Stimulated activated CD4-positive, alpha-beta T cell treated with anti-CD3 and anti-CD28 coated beads, Interleukin-2, amount 100 ng/mL, for 48 hours (primary cell): ENCODE measurements at places on chromosomes 13 and 19.

- DNase-seq, result no peak
These were observed 1193.7 kb downstream of the EFNB2 start for GRCh38 chr13:105341758-105342157.

DNA sequence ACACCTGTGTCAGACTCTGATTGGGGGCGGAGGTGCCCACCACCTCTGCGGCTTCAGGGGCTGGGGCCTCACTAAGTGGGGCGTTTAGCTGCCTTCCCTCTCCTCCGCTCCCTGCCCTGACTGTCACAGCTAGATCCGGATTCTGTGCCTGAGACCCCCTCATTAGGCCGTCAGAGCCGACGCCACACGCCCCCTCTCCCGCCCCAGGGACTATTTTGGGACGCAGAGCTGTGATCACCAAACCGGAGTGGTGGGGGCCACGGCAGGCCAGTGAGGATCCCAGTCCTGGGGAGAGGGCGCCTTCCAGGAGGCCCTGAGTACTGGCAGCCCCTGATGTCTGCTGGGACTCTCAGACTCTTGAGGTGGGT, 762 bp downstream of the KANK3 start:
- DNase-seq, result no peak

DNA sequence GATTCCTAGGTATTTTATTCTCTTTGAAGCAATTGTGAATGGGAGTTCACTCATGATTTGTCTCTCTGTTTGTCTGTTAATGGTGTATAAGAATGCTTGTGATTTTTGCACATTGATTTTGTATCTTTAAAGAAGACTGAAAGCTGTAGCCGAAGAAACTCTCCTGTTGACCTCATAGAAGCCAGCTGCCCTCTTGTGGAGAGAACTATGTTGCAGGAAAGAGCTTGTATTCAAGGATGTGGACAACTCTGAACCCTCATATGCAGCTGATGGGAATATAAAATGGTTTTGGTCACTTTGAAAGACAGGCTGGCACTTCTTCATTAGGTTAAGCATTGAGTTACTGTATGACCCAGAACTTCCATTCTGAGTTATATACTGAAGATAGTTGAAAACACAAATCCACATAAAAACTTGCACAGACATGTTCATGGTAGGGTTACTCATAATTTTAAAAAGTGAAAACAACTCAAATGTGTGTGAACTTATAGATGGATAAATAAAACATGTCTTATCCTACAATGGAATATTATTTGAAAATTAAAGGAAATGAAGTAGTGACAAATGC, 65.8 kb upstream of the SLITRK6 start:
- no peak for DNase-seq

GRCh38 chr19:6014551-6015135, 36.7 kb upstream of the RANBP3 start:
- no peak for DNase-seq

DNA sequence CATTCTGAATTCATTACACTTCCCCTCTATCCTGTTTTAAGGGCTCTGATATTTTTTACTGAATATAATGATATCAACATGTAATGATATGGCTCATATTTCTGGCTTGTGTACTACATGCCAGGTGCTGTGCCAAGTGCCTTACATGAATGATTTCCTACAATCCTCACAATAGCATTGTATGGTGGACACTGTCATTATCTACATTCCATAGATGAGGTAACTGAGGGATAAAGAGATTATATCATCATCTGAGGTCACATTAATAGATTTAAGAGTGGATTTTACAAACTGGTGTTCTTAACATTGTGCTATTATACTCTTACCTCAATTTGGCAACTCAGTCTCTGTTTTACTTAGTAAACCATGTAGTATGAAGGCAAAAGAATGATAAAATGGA, 502.0 kb downstream of the LIG4 start:
- no peak for DNase-seq

DNA sequence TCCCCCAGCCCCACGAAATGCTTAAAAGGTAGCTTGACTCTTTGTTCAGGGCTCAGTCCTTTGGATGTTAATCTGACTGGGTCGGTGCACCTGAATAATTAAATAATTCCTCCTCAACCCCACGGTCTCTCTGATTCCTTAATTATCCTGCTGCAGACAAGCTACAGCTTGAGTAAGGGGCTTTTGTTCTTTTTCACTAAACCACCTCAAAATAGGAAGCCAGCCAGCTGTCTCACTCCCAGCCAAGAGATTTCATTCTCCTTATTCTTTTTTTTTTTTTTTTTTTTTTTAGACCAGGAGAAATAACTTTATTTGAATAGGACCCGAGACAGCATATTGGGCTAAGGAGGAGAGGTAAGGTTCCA, 7.9 kb upstream of the FCGBP start:
- no peak for DNase-seq

- no peak for DNase-seq
These were observed 25.0 kb upstream of the INTS6 start for GRCh38 chr13:51477653-51478324.

- DNase-seq, result no peak
These were observed 525.6 kb downstream of the SUCLA2 start for GRCh38 chr13:47475441-47475948.

DNA sequence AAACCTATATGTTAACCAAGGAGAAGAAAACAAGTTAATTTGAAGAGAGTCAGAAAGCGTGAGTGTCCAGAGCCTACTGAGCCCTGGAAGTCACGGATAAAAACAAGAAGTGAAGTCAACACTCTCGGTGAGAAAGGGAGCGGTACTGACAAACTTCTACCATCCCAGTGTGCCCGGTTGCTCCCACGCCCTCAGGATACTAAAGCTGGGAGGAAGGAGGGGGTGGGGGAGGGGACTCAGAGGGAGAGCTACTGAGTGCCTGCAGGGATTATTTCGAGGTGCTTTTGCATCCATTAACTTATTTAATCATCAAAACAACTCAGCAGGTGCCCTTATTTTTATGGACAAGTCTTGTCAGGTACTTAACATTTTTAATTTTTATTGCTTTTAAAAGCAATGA, 166.2 kb downstream of the ZIC5 start:
- DNase-seq, result no peak

- DNase-seq, result no peak
These were observed 8.2 kb upstream of the LATS2 start for GRCh38 chr13:21069561-21070004.

DNA sequence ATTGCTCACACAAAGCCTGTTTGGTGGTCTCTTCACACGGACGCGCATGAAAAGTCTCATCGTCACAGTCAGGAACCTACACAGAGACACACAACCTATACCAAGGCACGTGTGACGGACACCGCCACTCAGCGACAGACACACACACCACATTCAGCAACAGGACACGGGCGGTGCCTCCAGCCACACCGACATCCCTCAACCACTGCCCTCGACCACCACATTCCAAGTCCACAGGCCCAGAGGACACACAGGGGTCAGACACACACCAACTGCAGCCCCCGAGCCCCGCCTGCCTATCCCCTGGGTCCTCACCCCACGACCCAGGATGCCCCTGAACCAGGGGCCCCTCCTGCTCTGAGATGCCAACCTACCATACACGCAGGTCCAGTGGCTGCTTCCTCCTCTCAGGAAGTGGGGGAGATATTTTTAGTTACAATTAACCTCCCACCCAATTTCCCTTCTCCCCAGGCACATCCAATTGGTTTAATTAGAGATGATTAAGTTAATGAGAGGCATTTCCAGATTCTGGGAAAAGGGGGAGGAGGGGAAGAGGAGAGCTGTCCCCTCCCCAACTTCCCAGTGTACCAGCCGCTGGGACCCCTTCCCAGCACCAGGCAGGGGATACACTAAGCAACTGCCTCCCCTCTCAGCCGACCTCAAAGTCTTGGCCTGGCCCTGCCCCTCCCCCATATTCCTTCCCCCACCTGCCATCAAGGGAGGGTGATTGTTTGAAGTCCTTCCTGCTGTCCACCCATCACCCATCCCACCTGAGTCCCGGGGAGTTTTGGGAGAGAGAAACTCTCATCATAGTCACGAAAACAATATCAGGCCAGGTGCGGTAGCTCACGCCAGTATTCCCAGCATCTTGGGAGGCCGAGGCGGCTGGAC, 20.4 kb downstream of the MEIS3 start:
- no peak for DNase-seq

DNA sequence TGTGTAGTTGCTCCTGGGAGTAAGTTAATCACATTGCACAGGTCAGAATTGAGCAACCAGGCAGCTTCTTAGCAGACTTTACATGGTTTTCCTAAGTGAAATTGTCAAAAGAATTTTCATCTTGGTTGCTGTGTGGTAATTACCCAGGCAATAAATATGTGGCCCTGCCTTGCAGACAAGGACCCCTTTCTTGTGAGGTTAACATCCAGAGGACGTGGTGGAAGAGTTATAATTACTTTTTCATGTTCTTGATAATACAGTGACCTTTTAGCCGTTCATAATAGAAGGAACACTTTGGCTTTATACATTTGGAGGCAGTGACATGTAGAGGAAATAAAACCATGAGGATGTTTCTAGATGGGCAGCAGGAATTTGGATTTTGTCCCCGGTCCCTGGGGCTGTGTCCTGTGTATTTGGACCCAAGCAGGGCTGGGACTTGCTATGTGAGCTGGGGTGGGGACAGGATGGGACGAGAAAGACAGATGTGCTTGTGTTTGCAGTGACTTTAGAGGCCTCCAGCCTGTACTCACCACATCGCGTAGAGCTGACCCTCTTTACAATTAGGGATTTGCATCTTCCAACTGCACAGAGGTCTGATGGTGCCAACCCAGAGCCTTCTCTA, 156.2 kb downstream of the STK24 start:
- no peak for DNase-seq

GRCh38 chr19:2246801-2247361, 2.2 kb upstream of the AMH start:
- no peak for DNase-seq

DNA sequence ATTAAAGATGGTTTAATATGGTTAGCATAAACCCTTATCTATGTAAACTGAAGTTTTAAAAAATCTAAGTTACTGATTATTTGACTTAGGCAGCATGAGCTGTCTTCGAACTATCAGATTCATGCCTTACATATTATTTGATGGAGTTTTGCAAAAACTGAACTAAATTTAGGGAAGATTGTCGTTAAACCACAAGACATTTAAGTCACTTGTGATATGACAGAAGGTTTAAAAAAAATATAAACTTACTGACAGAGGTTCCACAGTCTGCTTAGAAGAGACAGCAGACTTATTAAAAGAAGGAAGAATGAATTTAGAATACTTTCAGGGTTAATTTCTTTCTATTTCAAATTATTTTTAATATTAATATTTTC, 110.9 kb upstream of the FRY start:
- DNase-seq, result no peak

- no peak for DNase-seq
These were observed 324.5 kb upstream of the NBEA start for GRCh38 chr13:34617473-34618083.

- DNase-seq, result no peak
These were observed 35.8 kb downstream of the STOML3 start for GRCh38 chr13:38954844-38955243.

DNA sequence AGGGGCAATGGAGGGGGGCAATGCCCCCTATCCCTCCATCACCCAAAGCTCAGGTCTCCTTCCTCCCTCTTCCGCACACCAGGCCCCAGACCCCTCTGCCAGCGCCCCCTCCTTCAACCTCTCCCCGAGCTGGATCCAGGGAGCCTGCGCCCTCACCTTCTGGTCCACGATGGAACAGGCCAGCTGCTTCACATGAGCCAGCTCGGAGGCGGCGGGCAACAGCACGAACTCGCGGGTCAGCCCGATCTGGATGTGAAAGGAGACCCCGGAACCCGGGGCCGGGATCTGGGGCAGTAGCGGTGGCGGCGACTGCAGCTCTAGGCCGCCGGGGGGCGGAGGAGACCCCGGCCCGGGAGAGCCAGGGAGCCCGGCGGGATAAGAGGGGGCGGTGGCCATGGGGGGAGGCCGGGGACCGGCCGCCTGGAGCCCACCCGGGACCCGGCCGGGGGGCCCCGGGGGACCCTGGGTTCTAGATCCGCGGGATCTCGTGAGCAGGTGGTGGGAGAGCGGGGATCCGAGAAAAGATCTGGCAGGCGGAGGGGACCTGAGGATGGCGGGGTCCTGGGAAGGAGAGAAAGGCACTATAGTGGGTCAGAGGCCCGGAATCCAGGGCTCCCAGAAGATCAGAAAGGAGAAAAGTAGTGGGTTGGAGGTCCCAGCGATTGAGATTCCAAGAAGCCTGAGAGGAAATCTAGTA, 791 bp downstream of the PRKD2 start:
- no peak for DNase-seq

- no peak for DNase-seq
These were observed 12.0 kb downstream of the POLR2E start for GRCh38 chr19:1082928-1083816.

DNA sequence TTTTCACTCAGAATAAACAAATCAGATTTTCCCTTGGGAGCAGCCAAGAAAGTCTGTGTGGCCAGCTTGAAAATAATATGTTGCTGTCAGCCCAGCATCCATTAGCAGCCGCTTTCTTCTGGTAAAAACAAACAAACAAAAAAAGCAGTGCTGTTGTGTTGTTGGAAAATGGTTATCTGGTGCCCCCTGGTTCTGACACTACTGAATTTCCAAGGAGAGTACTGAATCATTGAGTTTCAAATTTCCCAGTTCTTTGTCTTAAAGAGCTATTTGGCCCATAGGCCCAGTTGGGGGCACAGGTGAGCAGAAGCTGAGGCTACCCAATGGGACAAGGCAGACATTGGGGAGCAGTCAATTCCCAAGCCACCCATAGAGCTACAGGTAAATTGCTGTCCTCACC, 995.9 kb downstream of the UQCRFS1 start:
- DNase-seq, result no peak

DNA sequence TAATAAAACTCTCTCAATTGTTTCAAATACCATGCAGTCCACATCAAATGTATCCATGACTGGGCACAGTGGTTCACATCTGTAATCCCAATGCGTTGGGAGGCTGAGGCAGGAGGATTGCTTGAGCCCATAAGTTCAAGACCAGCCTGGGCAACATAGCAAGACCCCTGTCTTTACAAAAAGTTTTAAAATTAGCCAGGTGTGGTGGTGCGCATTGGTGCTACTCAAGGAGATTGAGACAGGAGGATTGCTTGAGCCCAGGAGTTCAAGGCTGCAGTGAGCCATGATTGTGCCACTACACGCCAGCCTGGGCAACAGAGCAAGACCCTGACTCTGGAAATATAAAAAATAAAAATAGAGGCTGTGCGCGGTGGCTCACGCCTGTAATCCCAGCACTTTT, 5.0 kb downstream of the CLIP3 start:
- DNase-seq, result no peak

DNA sequence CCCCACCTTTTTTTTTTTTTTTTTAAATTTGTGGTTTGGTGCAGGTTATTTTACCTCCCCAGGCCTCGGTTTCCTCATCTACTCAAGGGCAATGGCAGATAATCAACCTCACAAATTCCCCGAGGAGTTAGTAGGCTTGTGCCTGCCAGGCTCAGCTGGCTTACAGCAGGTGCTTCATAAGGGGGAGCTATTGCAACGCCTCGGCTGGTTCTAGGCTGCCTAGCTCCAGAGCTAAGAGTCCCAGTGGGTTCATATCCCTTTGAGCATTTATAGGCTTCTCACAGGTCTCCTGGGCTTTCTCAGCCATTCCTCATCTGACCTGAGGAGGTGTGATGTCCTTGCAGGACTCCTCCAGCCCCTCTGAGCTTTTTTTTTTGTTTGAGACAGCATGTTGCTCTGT, 10.6 kb downstream of the BCKDHA start:
- no peak for DNase-seq
